ENCODE measurements at places on chromosomes 5 and 9. TPM values are rescaled to one million over a fixed set of nuclear protein-coding genes. Genes with fewer than 3 reads are reported as not detected.
A peak's percentile ranks its signal among the peaks of the same experiment; 100 is the strongest.

DNA sequence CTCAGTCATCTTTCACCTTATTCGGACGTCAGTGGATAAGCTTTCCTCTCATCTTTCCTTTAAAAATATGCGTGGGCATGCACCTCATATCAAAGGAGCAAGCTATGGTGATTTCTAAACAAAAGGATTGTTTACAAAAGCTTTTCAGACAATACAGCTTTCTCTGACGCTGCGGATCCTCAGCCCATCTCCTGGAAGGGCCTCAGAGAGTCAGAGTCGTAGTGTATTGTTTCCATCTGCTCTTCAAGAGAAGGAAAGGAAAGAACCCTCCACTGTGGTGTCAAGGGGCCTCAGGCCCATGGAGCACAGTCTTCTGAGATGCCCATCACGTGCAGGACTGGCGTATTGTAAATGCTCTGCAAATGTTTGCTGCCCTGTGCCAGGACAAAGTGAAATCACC, 163.4 kb upstream of the MAP1B start:
- no peak for DNase-seq

DNA sequence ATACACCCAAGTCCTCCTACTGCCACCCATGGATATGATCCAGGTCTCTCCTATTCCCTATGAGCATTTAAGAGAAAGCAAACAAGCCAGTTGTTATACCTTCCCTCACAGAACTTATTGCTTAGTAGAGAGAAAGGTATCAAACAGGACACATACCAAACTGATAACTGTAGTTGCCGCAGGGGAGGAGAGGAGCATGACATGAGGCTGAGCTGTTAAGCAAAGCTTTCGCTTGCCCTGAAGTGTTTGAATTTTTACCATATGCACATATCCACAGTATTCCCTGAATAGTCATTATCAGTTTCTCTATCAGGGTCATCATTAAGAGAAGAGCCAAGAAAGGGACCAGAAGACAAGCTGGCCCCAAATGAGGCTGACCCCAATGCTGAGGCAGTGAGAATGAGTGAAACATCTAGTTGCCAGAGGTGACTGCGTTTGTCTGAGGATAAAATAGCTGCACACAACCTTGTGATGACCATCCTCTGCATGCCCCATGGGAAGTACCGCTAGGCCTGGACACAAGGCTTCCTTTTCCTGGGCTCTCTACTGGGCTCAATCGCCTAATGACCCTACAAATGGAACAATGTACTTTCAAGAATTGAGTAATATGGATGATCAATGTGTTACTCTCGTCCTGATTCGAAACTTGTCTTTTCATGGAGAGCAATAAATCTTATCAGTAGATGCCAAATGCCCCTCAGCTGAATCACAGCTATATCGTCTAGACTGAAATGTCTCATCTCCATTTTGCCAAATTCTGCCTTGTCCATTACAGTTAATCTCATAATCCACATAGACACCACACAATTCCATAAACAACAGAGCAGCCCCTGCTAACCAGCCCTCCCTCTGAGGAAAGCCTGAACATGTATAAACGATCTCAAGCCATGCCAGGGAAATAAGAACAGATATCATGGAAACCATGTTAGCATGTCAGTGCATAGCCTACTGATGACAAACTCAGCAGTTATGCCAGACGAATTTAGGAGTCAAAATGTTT, 4.3 kb upstream of the IFNK start:
- peak; percentile 76 for DNase-seq

DNA sequence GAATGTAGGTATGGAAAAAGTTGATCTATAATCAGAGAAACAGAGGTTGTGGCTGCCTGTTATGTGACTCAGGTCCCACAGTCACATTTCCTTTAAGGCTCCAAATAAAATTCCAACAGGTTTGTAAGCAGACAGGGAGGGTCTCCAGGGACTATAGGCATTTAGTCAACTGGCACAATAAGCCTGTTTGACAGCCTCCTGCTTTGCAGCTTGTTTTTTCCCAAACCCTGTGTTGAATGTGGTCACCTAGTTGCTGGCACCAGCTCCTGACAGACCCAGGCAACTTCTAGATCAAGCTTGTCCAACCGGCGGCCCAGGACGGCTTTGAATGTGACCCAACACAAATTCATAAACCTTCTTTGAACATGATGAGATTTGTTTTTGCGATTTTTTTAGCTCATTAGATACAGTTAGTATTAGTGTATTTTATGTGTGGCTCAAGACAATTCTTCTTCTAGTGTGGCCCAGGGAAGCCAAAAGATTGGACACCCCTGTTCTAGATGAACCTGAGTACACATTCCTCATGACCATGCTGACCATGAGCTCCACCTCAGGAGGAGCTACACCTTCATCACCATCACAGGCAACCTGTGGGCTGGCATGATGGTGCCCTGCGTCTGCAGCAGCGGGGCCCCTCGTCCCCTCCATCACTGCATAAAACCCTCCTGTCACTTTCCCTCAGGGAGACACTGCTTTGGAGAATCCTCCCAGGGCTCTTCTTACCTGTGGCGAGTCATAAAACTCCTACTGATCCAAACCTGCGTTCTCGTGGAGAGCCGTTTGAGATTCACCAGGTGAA, 15.7 kb upstream of the GRHPR start:
- DNase-seq: peak; percentile 13

DNA sequence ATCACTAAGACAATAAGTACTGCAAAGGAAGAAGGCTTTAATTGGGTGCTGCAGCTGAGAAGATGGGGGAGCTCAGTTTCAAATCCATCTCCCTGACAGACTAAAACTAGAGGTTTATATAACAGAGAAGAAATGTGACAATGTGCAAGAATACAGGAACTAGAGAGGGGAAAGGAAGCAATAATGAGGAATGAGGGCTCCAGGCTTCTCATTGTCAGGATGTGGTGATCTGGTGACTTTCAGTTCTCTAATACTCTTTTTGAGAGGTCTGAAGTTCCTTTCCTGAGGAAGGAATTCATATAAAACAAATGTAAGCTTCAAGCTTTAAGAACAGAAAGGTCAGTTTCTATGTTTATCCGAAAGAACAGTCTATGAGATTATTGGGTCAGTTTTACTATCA, 42.5 kb upstream of the SPATA31E1 start:
- no peak for DNase-seq

GRCh38 chr5:125564317-125564975, 818.0 kb upstream of the ZNF608 start:
- no peak for DNase-seq

DNA sequence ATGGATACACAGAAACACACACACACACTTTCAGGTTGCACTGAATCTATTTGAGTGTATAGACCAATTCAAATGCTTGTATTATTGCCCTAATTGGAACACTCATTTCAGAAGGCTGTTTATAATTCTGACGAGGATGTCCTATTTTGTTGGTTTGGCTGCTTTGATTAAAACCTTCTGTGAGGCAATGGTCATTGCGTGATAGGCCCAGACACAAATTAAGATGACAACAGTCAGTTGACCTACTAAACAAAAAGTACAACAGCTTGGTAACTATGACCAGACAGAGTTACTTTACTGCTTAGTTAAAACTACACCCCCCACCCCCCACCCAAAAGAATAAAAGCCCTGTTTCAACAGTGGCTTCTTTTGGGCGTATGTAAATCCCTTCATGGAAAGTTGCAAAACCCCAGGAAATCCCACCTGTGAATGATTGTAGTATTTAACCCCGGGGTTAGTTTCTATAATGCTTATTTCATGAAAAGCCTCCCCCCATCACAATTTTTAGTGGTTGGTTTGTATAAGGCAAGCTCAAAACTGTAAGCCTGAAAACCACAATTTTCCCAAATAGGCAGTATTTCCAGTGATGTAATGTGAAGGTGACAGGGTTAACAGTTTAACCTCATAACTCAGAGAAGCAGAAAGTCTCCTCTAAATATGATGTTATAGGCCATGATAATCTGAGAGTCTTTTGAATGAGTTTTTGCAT, 340.8 kb downstream of the FGF10 start:
- DNase-seq: no peak

LIFR gene
- 15.7 TPM for total RNA-seq

UNC5A gene
- 0.46 TPM for total RNA-seq

F2RL2 gene
- total RNA-seq: not detected

GGTA1 gene
- not detected for total RNA-seq

SEMA4D gene
- 5.0 TPM for total RNA-seq

All from PC-3 (cell line).